SHP77 treated with DMSO at 0.1 percent for 48 hours (cell line): ENCODE measurements at places on chromosomes 1 and 21.
A peak's percentile ranks its signal among the peaks of the same experiment; 100 is the strongest.

DNA sequence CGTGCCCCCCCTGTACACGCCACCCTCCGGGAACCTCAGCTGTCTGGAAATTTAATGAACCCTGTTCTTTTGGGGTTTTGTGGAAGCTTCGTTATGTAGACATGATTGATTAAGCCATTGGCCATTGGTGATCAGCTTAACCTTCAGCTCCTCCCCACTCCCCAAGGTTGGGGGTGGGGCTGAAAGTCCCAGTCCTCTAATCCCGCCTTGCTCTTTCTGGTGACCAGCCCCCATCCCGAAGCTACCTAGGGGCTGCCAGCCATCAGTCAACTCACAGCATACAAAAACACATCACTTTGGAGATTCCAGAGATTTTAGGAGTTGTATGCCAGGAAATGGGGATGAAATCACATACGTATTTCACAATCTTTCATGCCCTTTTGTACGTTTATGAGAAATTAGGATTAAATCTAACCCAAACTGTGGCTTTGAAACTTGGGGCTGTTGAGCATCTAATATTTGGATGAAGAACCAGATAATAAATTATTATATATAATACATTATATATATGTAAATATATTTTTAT lies 52.3 kb downstream of the BACE2 start:
- no peak for DNase-seq

- no peak for DNase-seq
Measured at GRCh38 chr1:21716169-21716568, 47.0 kb upstream of the RAP1GAP start.

DNA sequence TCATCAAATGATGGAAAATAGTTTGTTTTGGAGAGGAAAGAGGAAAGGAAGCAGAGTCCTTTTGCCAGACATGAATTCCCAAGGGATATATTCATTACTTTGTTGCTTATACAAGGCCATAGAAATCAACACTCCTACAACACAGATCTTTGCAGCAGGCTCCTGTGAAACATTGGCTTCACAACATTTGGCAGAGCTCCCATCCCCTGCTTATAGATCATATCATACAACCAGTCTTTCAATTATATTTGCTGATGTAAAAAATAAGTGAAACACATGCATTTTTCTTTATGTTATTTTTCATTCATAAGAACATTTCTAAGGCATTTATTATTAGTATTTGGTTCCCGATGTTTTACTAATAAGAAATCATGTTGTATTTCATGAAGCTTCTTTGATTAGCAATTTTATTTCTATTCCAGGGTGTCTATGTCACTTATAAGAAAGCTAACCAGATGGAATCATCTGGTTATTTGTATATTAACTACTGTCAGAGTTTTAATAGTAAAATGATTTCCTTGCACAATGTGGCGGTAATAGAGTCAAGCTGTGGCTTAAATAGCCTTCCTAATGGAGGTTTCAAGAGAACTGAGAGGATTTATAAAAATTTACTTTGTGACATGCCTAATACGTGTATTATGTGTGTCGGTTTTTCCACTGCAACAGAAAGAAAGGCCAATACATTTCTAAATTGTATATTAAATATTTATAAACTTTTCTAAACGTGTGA lies 470.3 kb upstream of the NCAM2 start:
- no peak for DNase-seq

- DNase-seq = peak; percentile 13
Measured at GRCh38 chr1:87024936-87025540, 110.6 kb downstream of the HS2ST1 start.

- DNase-seq = no peak
Measured at GRCh38 chr1:214329470-214330220, 48.7 kb downstream of the SMYD2 start.

- no peak for DNase-seq
Measured at GRCh38 chr21:42012763-42013329, 2.7 kb upstream of the ZBTB21 start.

DNA sequence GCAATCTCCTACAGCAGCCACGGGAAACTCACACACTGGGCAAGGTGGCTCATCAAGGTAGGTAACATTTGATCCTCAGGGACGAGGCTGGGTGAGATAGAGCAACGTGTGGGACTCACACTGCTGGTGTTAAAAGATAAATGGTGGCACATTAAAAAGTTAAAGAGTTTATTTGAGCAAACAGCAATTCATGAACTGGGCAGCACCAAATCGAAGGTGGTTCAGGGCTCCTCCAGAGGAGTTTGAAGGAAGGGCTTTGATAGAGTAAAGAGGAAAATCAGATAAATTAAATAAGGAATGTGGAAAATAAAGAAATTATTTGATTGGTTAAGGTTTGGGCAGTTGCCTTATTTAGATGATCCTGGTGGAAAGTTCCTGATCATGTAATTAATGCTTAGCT lies 23.6 kb upstream of the TMEM51 start:
- no peak for DNase-seq

- no peak for DNase-seq
Measured at GRCh38 chr1:163258181-163258580, 55.5 kb upstream of the RGS5 start.

DNA sequence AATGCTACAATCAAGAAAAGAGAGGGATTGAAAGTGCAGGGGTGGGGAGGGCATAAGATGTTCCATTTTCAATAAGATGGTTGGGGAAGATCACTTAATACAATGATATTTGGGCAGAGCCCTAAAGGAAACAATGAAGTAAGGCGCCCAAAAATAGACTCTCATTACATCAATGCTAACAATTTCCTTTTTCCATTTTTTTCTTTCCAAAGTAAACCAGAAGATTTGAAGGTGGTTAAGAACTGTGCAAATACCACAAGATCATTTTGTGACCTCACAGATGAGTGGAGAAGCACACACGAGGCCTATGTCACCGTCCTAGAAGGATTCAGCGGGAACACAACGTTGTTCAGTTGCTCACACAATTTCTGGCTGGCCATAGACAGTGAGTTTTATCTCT lies 16.8 kb downstream of the IFNAR2 start:
- no peak for DNase-seq

GRCh38 chr21:45326891-45327440 lies 39.3 kb upstream of the POFUT2 start:
- DNase-seq = no peak

GRCh38 chr21:29245863-29246262 lies 52.9 kb upstream of the BACH1 start:
- DNase-seq = no peak

- DNase-seq = no peak
Measured at GRCh38 chr1:16459352-16459925, 18.9 kb downstream of the NECAP2 start.

DNA sequence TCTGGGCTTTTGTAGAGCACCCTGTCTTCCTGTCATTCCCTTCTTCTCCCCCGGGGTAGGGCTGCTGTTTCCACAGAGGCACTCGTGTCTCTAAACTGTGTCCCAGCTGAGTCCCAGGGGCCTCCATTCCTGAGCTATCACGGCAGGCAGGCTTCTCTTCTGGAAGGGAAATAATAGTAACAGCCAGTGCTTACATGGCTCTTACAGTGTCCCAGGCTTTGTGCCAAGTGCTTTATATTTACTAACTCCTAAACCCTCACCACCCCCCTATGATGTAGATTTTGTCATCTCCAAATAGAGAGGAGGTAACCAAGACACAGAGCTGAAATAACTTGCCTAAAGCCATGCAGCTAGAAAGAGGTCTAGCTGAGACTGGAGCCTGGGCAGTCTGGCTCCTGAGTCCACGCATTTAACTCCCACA lies 1.4 kb upstream of the CELF3 start:
- DNase-seq = no peak

- DNase-seq = peak; percentile 67
Measured at GRCh38 chr1:211928993-211929637, 98.6 kb upstream of the LPGAT1 start.

GRCh38 chr1:209652873-209653401 lies 712 bp upstream of the LAMB3 start:
- no peak for DNase-seq

- no peak for DNase-seq
Measured at GRCh38 chr1:18123467-18123992, 15.9 kb downstream of the IGSF21 start.

GRCh38 chr1:97911266-97912215 lies 9.3 kb downstream of the DPYD start:
- DNase-seq = no peak

GRCh38 chr1:200668514-200669313 lies 993 bp downstream of the DDX59 start:
- no peak for DNase-seq

DNA sequence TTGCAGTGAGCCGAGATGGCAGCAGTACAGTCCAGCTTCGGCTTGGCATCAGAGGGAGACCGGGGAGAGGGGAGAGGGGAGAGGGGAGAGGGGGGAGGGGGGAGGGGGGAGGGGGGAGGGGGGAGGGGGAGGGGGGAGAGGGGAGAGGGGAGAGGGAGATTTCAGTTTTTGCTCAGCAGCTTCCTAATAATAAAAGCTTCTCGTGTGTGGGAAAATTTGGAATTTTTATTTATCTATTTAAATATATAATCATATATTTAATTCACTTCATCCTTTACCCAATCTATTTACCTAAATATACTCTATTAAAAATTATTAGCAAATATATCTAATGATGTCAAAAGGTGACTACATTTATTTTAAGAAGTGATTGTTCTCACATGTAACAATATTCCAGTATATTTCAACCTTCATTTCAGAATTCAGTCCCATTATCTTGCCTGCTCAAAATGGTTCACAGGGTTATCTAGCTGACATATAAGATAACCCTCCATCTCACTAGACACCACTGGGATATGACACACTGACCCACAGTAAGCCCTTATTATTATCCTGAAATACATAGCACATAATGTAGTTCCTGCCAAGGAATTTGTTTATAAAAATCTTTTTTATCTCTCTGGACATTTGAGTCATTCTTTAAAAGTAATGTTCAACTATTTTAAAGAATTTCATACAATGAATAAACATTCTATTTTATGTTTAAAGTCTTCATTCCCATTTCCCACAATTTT lies 105.9 kb downstream of the GPATCH2 start:
- no peak for DNase-seq

- DNase-seq = no peak
Measured at GRCh38 chr1:151606384-151606783, 5.5 kb upstream of the SNX27 start.

DNA sequence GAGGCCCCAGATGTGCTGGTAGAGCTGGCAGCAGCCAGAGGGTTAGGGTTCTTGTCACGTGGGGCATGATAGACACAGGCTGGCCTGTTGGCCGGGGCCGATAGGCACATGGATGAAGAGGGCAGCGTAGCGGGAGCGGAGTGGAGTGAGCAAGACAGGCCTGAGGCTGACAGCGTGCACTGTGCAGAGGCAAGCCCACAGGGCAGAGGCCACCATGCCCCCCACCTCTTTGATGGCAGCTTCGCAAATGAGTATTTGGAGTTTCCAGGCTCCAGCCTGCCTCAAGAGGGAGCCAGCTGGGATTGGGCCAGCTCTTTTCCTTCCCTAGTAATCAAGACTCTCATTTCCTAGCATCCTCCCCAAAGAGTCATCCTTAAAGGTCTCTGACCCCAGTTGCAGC lies 43.5 kb downstream of the TMCC2 start:
- no peak for DNase-seq

DNA sequence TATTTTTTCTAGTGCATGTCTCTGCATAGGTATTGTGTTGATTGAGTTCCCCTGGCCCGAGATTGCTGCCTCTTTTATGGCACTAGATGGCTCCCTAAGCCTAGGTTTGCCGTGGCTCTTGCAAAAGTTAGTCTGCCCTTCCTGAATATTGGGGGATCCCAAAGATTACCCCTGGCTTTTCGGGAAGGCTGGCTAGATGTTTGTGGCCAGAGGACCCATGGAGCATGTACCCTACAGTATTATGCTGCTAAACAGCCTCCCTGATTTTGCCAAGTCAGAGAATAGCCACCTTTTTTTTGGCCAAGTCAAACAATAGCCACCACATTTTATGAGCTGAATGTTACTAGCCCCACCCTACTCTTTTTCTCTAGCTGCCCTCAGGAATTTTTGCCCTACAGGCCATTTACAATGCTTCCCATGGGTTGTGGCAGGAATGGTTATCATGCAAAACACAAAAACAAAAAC lies 343.2 kb downstream of the OLFM3 start:
- DNase-seq = no peak

GRCh38 chr1:224783006-224783651 lies 146.3 kb upstream of the DNAH14 start:
- no peak for DNase-seq

- DNase-seq = no peak
Measured at GRCh38 chr1:58720680-58721079, 20.8 kb upstream of the MYSM1 start.

DNA sequence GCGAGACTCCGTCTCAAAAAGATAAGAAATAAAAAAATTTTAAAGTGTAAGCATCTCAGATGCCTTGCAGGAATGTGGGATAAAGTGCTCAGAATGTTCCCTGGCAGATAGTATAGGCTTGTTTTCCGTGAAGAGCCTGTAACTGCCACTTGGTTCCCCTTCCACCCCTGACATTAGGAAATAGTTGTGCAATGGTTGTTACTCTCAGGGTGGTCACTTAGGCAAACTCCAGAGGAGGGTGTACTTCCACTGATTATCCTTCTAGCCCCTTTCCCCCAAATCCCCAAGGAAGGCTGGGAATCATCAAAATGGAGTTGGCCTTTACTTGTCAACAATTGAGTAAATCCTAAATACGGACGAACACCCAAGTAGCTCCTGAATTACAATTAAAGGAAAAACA lies 10.4 kb downstream of the RPL11 start:
- no peak for DNase-seq
